Activated CD4-positive, alpha-beta memory T cell treated with anti-CD3 and anti-CD28 coated beads for 36 hours (primary cell): ENCODE measurements at places on chromosomes 2 and 18. TPM values are rescaled to one million over a fixed set of nuclear protein-coding genes. Genes with fewer than 3 reads are reported as not detected.

- no peak for DNase-seq
- no peaks in the 10 kb centered on the region for H3K36me3 ChIP-seq
- no peak overlapping the region for H3K4me3 ChIP-seq
- H3K4me1 ChIP-seq, result peaks cover 11% of the 10 kb centered on the region
Observed at GRCh38 chr2:46319711-46320110, 22.5 kb downstream of the EPAS1 start.

- no peaks in the 10 kb centered on the region for H3K36me3 ChIP-seq
- no peak overlapping the region for H3K27ac ChIP-seq
- DNase-seq, result no peak
- H3K27me3 ChIP-seq, result peaks cover 28% of the 10 kb centered on the region
- H3K4me1 ChIP-seq, result no peaks in the 10 kb centered on the region
Observed at GRCh38 chr2:10009811-10010781, 33.3 kb upstream of the KLF11 start.

DNMT3A gene
- 52.0 TPM for total RNA-seq

CCDC102B gene
- total RNA-seq, result 2.4 TPM
